ENCODE measurements at places on chromosomes 11 and 22.

DNA sequence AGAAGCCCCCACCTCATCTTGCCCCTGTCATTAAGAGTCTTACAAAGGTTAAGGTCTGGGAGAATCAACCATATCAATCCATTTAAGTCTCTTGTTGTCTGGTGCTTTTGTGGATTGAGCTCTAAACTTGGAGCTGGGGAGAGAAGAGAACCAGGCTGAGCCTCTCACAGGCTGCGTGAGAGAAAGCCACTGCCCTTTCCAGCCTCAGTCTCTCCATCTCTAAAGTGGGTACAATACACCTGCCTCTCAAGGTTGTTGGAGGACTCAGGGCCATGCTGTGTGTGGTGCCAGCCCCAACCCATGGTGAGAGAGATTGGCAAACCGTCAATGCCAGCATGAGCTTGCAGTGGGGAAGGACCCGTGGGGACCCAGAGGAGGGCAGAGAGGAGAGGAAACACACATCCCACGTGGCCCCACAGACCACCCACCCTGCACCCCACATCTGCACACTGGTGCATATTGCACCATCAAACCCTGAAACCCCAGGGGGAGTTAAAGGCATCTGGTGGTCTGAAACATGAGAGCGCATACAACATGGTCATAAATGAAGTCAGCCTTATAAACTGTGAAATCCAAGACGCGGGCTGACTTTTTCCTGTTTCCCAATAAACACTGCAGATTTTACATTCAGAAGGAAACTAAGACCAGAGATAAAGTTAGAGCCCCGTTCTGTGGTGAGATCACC, 27.5 kb upstream of the FBLN1 start:
- no peak for DNase-seq

DNA sequence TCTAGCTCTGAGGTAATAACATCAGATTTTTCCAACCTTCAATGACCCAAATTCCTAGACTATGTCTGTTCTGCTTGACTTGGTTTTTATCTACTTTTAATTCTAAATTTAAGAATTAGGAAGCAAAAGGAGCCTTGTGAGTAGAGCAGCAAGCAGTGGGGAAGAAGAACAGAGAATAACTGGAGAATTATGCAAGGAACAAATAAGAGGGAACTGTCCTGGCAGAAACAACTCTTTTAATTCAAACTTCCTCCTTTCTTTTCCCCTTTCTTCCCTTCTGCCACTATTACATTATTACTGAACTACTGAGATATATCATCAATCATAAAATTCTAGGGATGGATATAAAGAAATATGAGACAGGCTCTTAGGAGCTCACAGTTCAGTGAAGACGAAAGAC, 276.1 kb downstream of the SBF2 start:
- DNase-seq = no peak

DNA sequence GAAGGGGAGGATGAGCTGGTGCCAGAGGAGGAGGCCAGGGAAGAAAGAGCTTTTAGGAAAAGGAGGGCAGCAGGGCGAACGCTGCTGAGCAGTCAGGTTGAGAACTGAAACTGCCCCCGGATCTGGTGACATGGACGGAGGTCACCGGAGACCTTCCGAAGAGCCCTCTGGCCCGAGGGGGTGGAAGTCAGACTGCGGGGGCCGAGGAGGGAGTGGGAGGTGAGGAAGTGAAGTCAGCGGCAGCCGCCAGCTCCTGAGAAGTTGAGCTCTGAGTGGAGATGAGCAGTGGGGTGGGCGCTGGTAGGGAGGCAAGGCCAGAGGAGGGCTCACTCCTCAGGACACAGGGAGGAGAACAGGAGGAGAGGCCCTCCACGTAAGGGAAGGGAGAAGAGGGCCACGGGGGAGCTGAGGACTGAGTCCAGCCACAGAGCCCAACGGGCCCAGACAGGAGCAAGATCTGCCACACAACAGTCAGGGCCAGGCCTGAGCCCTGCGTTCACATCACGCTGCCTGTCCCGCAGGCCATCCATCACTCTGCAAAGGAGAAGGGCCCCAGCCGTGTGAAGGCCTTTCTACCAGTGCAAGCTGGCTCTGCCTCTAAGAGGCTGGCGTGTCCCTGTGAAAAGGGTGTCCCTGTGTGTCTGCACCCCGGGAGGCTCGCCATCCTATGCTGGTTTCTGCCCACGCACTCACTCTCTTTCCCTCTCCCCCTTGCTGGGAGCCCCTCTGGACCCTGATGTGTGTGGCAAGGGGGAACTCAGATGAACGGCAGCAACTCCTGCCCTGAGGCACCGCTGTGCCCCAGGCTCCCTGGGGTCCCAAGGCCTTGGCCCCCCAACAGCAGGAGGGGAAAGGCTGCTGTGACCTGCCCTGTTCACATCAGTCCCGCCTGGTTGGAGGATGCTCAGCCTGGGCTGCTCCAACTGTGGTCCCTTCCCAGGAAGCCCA, 19.0 kb upstream of the LRRC32 start:
- DNase-seq = no peak

GRCh38 chr11:1673446-1674172, 23.4 kb upstream of the KRTAP5-6 start:
- no peak for DNase-seq

DNA sequence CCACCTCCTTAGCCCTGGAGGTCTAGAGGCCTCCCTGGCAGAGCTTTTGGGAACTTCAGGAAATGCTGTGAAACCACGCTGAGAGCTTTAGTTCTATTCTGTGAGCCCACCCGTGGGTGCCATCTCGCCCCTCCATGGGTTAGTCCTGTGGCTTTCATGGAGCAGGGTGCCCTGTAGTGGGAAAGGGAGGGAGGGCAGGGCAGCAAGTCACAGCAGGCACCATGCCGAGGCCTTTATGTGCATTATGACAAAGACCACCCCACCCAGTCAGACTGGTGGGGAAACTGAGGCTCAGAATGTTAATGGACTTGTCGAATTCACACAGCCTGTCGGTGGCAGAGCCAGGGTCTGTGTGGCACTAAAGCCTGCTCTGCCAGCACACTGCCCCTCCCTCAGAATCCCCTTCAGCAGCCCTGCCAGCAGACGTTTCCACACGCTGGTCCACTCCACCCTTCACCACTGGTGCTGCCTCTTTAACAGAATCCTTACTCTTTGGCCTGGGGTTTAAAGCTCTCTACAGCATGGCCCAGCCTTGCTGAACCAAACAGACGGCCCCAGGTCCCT, 13.4 kb downstream of the TMPRSS13 start:
- DNase-seq = no peak

GRCh38 chr22:22242488-22242887, 2.1 kb upstream of the VPREB1 start:
- no peak for DNase-seq

DNA sequence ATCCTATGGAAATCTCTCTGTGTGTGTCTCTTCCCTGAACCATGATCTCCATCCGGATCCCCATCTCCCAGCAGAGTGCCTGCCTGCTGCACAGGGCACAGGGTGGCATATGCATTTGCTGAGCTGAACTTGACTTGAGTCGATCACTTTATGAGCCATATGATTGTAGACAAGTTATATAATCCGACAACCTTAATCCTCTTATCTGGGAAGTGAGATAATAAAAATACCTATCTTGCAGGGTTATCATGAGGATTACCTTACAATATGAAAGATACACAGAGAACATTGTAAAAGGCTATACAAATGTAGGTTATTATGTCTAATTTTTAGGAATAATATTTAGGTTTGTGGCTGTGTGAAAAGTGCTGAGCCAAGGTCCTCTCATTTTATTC, 124.5 kb downstream of the ST3GAL4 start:
- DNase-seq = no peak

- DNase-seq = no peak
These were observed 66.5 kb downstream of the SLC35F2 start for GRCh38 chr11:107792049-107792443.

Data from H54 (cell line).